ENCODE measurements at places on chromosomes 3 and 15.

DNA sequence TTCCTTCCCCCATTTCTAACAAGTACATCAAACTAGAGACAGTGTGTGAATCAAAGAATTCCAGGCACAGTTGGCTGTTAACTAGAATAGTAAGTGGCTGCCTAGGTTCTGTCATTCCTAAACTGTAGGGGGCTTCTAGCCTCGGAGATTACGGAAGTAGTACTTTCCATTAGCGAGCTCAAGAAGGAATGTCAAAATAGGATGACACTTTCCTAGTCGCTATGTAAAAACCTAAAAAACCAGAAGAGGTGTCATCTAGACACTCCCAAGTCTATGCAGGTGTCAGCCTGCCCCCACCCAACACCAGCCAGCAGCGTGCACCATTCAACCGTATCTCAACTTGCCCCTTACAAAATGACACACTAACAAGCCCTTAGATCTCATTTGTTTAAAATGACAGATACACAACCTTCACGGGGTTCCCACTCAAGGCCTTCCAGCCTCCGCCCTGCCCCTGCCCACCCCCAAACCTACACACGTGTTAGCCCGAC, 874 bp downstream of the INO80 start:
- no peak for DNase-seq

GRCh38 chr3:153901152-153901551, 220.0 kb upstream of the ARHGEF26 start:
- no peak for DNase-seq

GRCh38 chr15:69610277-69610676, 157.7 kb downstream of the RPLP1 start:
- DNase-seq = no peak

GRCh38 chr15:51448622-51449399, 107.4 kb downstream of the GLDN start:
- DNase-seq = no peak

DNA sequence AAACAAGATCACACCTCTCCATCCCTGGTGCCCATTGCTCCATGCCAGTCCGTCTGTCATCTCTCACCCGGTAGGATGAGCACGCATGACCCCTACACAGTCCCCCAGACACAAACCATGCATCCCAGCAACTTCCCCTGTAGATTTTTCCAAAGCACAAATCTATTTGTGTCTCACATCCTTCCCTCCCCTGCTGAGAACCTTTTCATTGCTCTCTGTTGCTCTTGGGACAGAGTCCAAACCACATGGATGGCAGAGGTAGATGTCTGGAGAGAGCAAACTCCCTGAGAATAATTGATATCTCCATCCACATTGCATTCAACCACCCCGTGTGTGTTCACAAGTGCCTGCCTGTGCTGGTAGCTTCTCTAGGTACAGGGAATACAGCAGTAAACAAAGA, 29.9 kb upstream of the LRTM1 start:
- no peak for DNase-seq

DNA sequence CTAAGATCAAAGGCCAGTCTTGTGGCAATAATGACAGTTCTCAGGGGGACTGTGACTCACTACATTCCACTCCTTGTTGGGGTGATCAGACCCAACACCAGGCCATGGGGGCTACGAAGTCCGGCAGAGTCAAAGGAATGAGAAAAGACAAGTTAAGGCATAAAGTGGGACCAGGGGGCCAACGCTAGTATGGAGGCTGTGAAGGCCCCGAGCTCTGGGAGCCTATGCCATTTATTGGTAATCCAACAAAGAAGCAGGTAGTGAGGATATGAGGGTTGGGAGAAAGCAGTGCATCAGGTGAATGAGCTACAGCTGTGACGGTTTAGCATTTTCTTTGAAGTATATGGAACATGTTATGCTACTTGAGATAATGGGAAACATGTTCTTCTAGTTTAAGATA, 104.4 kb upstream of the C2CD4B start:
- no peak for DNase-seq

GRCh38 chr3:11214451-11214978, 57.7 kb upstream of the ATG7 start:
- DNase-seq = no peak

DNA sequence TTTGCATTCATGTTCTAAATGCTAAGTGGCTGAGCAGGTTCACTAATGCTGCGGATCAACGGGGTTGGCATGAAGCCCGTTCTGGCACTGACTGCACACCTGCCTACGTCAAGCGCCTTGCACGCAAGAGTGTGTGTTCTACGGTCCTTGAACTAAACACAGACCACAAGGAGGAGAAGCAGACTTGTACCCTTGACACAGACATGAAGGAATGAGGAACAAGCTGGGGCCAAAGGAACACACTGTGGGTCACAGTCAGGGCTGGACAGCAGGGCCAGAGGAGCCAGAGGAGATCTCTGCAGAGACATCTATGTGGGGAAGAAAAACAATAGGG, 48.0 kb upstream of the LDHAL6B start:
- no peak for DNase-seq

DNA sequence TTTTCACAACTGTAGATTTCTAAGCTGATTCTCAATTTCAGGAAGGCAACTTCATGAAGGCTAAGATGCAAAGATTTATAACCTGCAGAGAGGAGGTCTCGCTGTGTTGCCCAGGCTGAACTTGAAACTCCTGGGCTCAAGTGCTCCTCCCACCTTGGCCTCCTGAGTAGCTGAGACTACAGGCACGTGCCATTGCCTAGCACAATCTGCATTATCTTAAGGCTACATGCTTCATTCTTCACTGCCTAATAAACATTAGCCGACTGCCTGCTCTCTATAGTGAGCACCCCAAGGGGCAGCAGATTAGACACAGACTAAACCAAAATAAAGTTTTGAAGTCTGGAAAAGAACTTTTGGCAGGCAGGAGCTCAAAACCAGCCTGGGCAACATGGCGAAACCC, 17.1 kb downstream of the CPEB1 start:
- no peak for DNase-seq

- DNase-seq = no peak
Measured at GRCh38 chr3:50573566-50574443, 4.5 kb downstream of the HEMK1 start.

GRCh38 chr3:157155591-157155990, 4.4 kb downstream of the CCNL1 start:
- no peak for DNase-seq

DNA sequence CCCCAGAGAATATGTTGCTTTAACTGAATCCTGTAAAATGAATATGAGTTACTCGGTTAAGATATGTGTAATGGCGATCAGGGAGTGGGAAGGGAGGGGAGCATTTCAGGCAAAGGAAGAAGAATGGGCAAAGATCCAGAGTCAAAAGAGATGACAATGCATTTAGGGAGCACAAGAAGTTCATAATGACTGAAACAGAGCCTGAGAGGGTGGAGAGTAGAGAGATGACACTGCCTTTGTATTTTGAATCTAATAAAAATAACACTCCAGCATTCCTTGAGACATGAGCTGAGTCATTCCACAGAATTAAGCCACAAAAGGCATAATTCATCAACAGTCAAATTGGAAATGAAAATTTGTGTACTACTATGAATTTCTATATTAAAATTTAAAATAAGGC, 105.3 kb upstream of the PEX5L start:
- no peak for DNase-seq

GRCh38 chr3:29758434-29759322, 477.8 kb downstream of the RBMS3 start:
- DNase-seq = no peak

DNA sequence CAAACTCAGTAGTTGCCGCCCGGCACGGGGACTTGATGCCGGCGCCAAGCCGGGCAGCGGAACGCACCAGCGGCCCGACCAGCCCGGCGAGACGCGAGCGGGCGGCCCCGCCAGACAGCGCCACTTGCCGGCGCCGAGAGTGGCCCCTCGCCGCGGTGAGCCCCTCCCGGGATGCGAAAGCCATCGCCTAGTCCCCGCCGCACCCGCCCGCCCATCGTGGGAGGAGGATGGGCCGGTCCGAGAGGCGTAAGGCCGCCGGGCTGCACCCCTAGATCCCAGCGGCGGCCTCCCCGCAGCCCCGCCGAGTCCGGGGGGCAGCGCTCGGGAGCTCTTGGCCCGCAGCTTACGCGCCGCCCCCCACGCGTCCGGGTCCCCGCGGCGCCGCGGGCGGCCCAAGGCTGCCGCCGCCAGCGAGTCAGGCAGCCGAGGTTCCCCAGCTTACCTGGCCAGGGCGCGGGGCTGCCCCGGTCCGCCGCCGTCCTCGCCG, 609 bp downstream of the GOLGA8A start:
- peak; percentile 64 for DNase-seq

DNA sequence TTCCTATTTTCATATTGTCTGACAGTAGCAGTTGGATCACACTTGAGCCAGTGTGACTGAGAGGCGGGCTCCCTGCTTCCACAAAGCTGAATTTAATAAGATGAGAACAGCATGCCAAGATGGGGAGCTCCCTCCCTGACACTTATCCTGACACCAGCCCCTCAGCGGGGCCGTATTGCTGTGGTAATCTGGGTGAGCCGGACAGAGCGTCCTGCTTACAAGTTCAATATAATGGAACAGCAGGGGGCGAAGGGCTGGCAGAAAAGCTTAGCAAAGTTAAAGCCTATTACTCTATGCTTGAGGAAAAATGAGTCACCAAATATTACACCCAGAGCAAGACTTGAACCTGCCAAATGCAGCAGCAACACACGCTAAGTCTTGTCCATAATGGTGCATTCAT, 163.8 kb upstream of the CMC1 start:
- no peak for DNase-seq

DNA sequence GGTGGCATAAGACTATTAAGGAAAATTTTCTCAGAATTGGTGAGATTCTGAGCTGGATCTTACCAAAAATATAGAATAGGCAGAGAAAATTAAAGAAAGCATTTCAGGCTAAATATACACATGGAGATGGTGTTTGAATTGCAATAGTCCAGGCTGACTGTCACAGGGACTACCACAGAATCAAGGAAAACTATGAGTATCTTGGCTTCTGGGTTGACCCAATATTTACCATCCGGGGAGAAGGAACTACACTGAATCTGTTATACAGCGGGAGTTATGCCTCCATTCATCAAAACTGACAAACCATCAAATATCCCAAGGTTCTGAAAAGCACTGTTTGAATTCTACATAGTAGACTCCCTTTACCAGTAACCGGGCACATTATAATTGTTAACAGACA, 102.2 kb downstream of the TUSC7 start:
- DNase-seq = no peak
